Activated naive CD8-positive, alpha-beta T cell treated with anti-CD3 and anti-CD28 coated beads for 36 hours (primary cell): ENCODE measurements at places on chromosomes 11 and 22. TPM values are rescaled to one million over a fixed set of nuclear protein-coding genes. Genes with fewer than 3 reads are reported as not detected.

GRCh38 chr22:29936186-29936585 is 53.2 kb downstream of the MTMR3 start:
- DNase-seq: no peak
- peaks cover 11% of the 10 kb centered on the region for H3K36me3 ChIP-seq
- H3K4me1 ChIP-seq: peaks cover 42% of the 10 kb centered on the region
- no peak overlapping the region for H3K27ac ChIP-seq
- no peak overlapping the region for H3K4me3 ChIP-seq

- H3K36me3 ChIP-seq: no peaks in the 10 kb centered on the region
- H3K27me3 ChIP-seq: no peaks in the 10 kb centered on the region
- no peak for DNase-seq
- no peaks in the 10 kb centered on the region for H3K4me1 ChIP-seq
These were observed 326.3 kb downstream of the ETS1 start for GRCh38 chr11:128261011-128261421.

DNA sequence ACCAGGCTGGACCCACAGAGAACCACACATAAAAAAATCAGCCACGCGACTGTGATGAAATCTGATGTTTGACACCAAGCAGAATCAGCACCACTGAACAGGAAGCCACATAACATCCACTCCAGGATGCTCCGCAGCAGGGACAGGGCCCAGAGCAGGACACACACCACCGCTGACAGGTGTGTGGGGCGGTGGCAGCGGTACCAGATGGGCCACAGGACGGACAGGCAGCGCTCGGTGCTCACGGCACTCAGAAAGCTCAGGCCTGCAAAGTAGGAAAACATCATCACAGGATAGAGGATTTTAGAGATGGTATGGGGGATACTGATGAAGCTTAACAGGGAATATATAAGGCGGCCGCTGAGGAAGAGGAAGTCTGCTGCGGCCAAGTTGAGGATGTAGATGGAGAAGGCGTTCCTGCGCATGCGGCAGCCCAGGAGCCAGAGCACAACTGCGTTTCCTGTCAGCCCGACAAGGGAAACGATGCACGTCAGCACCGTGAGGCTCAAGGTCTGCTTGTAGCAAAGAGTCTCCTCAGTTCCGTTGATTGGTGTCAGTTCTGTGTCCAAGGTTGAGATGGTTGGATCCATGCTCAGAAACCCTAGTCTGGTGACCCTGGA is 4.9 kb downstream of the MRGPRX1 start:
- H3K4me3 ChIP-seq: no peak overlapping the region
- no peak overlapping the region for H3K27ac ChIP-seq
- no peaks in the 10 kb centered on the region for H3K36me3 ChIP-seq
- H3K27me3 ChIP-seq: peaks cover 12% of the 10 kb centered on the region

TUBA8 gene
- total RNA-seq: 1.2 TPM

- H3K27ac ChIP-seq: no peak overlapping the region
- no peak for DNase-seq
- H3K4me1 ChIP-seq: peaks cover 20% of the 10 kb centered on the region
- H3K4me3 ChIP-seq: no peak overlapping the region
- peaks cover 5% of the 10 kb centered on the region for H3K27me3 ChIP-seq
These were observed 156.6 kb upstream of the GRK3 start for GRCh38 chr22:25407859-25408229.

- DNase-seq: no peak
- H3K36me3 ChIP-seq: no peaks in the 10 kb centered on the region
- peaks cover 64% of the 10 kb centered on the region for H3K27me3 ChIP-seq
- no peak overlapping the region for H3K27ac ChIP-seq
- peaks cover 14% of the 10 kb centered on the region for H3K4me1 ChIP-seq
- H3K4me3 ChIP-seq: no peak overlapping the region
These were observed 4.9 kb downstream of the LRP4 start for GRCh38 chr11:46913484-46913883.
